ENCODE measurements at places on chromosomes 7 and 10.
A peak's percentile ranks its signal among the peaks of the same experiment; 100 is the strongest.

DNA sequence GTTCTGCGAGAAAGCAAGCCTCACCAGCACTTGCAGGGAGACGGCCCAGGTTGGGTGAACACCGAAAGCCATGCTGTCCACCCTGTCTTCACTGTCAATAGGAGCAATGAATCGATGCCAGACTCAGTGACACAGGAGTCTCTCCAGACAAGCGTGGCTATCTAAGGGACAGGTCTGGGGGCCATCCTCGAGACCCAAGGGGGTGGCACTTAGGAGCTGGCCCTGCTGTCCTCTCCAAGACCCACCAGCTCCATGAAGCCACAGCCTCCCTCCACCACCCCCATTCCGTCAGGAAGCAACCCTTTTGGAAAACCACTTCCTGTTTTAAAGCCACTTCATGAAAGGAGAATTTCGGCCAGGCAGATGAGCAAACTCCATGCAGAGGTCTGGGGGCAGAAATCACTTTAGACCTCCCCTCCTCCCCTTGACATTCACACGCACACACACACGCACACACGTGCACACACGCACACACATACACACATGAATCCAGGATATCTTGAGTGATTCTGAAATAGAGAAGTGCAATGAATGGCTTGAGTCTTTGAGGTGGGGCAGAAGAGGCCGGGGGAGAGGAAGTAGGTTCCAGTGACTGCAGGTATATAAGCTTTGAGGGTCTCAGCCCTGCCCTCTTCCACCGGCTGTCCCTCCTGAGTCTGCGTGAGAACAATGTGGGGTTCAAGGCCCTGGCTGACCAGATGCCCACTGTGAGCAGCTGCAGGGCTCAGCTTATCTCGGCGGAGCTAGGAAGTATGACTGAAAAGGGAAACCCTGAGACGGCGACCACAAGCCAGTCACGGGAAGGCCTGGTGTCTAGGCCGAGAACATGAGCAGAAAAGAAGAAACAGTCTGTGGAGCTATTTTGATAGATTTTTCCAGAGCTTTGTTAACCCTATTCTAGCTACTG is 25.0 kb downstream of the RGS10 start:
- DNase-seq, result no peak

- DNase-seq, result peak; percentile 57
Observed at GRCh38 chr10:21495002-21495751, 30.3 kb downstream of the SKIDA1 start.

DNA sequence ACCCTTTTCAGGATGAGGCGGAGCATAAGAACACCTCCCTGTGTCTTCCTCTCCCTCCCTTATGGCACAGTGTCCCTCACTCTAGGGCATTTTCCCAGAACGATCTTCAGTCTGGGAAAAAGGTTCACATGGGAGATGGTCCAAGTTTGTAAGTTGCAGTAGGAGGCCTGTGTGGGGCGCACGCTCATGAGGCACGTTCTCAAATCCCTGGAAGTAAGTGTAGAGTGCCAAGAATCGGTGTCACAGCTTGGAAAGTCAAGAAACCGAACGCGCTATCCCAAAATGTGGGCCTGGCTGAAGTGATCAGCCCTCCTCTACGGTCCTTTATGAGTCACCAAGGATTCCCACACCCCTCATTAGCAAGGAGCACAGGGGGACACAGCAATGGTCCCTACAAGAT is 23.9 kb upstream of the SMARCD3 start:
- no peak for DNase-seq

DNA sequence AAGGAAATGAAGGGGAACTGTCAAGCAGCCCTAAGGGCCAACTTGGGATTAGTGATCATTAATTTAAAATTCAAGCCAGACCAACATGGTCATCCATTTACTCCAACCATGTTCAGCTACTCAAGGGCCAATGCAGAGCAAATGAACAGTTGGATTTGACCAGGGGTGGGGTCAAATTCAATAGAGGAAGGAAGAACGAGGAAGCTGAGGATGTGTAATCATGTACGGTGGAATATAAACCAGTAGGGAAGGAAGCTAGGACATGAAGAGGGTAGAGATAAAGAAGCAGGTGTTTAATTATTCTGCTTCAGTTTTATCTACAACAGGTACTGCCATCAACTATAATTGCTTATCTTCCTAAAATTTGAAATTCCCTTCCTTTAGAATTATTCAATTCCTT is 81.6 kb downstream of the HIBADH start:
- DNase-seq, result no peak

DNA sequence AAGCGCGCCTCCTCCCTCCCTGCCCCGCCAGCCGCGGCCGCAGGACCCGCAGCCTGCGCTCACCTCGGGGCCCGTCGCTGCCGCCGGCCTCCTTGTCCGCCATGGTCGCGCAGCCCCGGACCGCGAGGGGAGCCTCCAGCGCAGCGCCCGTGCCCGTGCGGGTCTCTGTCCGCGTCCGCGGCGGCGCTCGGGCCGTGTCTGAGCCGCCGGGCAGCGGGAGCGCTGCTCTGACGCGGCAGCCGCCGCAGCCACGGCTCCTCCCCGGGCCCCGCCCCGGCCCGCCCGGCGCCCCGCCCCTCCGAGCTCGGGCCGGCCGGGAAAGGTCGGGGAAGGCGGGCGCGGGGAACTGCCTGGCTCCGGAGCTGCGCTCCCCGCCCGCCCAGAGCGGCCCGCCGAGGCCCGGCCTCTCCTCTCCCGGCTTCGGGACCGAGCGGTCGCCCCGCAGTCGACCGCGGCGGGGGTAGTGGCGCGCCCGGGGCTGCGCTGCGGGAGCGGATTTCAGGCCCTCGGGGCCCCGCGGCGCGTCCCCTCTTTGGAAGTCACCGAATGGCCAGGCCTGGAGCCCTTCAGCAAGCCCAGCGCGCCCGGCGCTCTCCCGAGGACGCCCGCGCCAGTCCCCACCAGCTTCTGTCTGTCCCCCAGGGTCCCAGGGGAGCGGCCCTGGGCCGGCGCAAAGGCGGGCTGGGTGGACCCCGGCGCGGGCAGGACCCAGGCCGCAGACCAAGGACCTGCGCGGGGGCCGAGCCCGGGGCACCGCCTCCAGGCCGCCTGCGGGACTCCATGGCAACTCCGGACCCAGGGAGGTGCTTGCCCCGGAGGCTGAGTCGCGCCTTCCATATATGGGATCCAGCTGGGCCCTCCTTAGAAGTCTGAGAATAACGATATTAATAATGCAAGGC is at the start of gene HSPA12A:
Gene HSPA12A, minus strand, starts transcription at position 200 of the 899 bp plus-strand sequence. Its CDS starts 97 bp downstream, at position 103.
- peak; percentile 83 for DNase-seq

- DNase-seq, result no peak
Observed at GRCh38 chr7:32264702-32265284, 194.6 kb upstream of the PDE1C start.

GRCh38 chr10:63119041-63119440 is 14.1 kb upstream of the NRBF2 start:
- no peak for DNase-seq

DNA sequence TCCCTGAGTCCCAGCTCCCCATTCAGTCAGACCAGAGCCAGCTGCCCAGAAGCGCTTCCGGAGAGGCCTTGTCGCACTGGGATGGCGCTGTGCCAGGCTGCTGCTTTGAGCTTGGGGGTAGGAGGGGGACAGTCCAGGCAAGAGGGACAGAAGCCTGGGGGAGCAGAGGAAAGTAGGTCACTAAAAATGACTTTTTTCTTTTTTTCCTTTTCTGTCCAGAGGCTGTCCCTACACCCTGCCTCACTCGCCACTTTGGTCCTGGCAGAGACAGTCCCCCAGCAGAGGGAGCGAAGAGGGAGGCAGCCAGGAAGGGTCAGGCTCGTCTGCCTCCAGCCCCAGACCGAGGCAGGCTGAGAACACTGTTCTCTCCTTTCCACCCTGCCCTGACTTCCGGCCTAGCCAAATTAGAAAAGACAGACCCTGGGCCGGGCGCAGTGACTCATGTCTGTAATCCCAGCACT is 15.8 kb upstream of the TRIM8 start:
- DNase-seq, result no peak

DNA sequence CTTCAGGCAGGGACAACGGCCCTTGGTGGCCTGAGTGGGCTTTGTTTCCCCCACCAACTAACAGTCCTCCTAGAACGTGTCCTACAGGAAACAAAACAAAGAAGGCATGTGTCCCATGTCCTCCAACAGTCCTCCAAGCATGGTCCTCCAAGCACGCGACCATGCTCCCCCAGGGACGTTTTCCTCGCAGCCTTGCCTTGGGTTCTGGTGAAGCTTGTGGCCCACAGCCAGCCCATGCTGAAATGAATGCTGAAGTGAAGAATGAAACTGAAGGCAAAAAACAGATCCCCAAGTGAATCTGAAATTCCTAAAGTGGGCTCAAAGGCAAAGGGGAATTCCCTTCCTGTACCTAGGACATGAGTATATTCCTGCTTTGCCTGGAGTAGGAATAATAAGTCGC is 176.6 kb downstream of the JCAD start:
- DNase-seq, result no peak

DNA sequence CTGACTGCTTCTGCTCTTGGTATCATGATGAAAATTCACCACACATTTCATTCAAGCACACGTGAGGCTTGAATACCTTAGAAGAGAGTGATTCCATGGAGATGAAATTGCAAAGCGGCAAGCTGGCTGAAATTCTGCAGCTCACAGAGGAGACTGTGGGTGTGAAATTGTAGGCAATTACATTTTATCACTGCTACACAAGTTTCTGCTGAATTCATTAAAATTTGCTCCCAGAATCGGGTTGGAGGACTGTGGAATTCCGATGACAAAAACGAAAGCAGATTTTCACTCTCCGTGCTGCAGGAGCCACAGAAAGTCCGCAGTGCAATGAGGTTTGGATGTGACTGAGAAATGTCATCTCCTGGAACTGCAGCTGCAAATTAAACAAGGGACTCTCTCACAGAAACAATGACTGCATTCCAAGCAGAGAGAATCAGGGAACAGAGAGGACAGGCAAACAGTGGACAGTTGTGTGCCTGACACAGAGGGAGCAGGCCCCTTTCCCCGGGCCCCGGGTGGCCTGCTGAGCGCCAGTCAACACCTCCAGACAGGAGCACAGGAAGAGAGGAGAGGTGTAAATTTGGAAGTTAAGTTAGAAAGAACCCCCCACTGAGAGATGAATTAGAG is 109.1 kb downstream of the C10orf90 start:
- DNase-seq, result no peak

GRCh38 chr7:117876761-117877160 is 3.5 kb upstream of the CTTNBP2 start:
- no peak for DNase-seq

DNA sequence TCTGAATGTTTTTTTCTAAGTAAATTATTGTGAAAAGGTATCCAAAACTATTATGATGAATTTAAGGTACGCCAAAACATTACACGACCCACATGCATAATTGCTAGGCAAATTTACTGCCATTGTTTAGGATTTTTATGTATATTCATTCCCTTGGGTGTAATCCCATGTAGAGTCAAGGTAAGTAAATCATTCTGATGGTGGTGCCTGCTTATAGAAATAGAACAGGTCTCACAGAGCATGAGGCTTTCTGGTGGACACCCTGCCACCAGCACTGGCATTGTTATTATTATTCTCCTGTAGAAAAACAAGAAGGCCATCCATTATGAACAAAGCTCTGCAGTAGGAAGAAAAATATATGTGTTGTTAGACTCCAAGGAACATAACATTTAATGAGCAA is 111.7 kb upstream of the ZNF804B start:
- no peak for DNase-seq

DNA sequence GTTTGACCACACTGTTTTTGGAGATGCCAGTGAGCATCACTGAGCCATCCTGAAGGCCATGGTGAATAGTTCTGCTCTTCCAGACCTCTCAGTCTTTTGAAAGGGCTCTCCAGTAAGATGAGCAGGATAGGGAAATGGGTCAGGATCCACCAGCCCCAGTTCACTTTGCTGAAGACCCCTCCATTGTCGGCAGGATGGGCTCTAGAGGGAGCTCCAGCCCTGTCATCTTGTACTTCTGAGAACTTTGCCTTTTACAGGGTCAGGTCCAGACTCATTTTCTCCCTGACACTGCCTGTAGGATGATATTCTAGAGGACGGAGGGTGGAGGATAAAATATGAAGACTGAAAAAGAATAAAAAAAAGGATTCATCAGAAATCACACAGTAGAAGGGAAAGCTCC is 13.1 kb downstream of the LHFPL3 start:
- no peak for DNase-seq

GRCh38 chr7:2892549-2892948 is 48.4 kb upstream of the GNA12 start:
- DNase-seq, result no peak

- DNase-seq, result no peak
Observed at GRCh38 chr10:44948642-44949041, 11.0 kb upstream of the RASSF4 start.

DNA sequence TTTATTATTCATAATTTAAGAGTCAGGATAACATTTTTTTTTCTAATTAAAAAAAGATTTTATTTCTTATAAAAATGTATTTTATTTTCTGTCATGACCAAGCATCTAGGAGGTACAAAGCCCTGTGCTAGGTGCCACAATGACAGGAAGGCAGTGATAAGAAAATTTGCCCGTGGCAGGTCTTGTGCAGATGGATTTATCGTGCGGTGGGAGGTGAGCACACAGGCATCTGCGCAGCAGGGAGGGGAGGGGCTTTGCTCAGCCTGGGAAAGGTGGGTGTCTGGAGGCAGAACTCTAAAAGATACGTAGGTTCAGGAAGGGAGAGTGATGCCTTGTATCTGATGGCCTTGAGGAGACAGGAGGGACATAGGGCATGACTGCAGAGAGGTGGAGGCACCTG is 115.6 kb downstream of the ABCA13 start:
- DNase-seq, result no peak

GRCh38 chr10:84012831-84013458 is 126.4 kb upstream of the GHITM start:
- no peak for DNase-seq

DNA sequence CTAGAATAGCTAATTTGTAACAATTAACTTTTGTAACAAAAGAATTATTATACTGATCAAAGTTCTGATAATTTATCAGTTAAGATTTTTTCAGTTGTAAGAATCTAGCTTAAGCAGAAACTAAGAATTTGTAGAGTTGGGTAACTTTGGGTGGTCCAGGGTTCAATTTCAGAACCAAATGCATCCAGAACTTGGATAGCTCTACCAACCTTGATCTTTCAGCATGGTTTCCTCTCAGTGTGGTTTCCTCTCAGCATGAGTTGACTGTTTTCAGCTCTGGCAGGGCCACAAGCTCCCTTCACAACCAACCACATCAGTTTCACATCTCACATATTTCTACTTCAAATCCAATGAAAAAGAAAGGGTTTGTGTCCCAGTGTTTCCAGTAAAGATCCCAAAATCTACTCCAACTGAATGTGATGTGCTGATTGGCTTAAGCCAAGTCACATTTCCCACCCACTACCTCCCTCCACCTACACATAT is 3.3 kb upstream of the FAS start:
- no peak for DNase-seq

DNA sequence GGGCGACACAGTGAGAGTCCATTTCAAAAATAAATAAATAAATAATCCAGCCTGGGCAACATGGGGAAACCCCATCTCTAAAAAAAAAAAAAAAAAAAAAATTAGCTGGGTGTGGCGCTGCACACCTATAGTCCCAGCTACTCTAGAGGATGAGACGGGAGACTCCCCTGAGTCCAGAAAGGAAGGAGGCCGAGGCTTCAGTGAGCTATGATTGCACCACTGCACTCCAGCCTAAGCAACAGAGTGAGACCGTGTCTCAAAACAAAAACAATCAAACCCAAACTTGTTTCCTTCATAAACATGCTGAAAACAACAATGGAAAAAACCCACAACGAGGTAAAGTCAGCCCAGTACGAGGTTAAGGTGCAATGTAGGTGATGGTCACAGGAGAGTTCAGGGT is 1.2 kb downstream of the COX19 start:
- no peak for DNase-seq
